ENCODE measurements at places on chromosomes 13 and 19.
A peak's percentile ranks its signal among the peaks of the same experiment; 100 is the strongest.

DNA sequence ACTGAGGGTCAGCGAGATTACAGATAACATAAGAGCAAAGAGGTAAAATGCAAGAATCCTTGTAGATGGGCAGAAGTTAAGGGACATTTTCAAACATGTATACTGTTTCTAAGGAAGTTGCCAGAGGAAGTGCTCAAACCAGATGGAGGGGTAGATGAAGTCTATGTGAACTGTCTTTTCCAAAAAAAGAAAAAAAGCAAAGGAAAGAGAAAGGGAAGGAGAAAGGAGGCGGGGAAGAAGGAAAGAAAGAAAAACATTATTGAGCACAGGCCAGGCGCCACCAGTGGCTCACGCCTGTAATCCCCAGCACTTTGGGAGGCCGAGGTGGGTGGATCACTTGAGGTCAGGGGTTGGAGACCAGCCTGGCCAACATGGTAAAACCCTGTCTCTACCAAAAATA is 5.3 kb downstream of the DMAC2 start:
- DNase-seq = no peak

DNA sequence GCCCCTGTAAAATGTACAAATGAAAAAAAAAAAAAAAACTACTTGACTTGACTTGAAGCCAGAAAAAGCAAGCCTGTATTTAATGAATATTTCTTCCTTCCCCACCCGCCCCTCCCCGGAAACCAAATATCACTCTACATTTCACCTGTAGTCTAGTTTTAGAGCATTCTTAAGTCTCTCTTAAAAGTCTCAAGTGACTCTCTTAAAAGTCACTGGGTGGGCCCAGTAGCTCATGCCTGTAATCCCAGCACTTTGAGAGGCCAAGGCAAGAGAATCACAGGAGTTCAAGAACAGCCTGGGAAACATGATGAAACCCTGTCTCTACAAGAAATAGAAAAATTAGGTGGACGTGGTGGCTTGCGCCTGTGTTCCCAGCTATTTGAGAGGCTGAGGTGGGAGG is 72.0 kb downstream of the TSC22D1 start:
- DNase-seq = no peak

GRCh38 chr13:62829486-62829885 is 1413.8 kb upstream of the PCDH20 start:
- DNase-seq = no peak

DNA sequence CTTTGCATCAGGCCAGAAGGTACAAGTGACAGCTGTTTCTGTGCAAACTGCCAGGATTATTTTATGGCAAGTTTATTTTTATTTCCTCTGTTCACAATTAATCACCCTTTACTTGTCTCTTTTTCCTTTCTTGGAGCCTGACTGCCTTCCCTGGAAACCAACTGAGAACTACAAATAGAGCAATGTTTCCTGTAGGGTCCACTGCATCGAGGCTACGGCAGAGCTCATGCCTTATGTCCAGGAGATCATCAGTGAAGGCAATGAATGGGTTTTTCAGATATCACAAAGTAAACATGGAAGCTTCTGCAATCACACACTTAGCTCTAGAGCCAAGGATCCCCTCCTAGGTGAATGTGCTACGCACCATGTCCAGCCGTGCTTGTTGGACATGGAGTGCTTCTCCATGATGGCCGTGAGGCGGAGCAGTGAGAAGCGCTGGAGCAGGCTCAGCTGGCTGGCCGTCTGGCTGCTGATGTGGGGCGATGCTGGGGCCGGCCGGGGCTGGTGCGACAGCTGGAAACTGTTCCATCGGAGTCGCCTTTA is 110.9 kb downstream of the KL start:
- no peak for DNase-seq

- no peak for DNase-seq
Observed at GRCh38 chr19:2111425-2111824, 14.7 kb downstream of the IZUMO4 start.

- DNase-seq = no peak
Observed at GRCh38 chr13:97542102-97542685, 108.2 kb downstream of the RAP2A start.

GRCh38 chr19:45113628-45114027 is 20.6 kb downstream of the PPP1R37 start:
- no peak for DNase-seq

- DNase-seq = no peak
Observed at GRCh38 chr19:8126008-8126407, 23.4 kb downstream of the FBN3 start.

DNA sequence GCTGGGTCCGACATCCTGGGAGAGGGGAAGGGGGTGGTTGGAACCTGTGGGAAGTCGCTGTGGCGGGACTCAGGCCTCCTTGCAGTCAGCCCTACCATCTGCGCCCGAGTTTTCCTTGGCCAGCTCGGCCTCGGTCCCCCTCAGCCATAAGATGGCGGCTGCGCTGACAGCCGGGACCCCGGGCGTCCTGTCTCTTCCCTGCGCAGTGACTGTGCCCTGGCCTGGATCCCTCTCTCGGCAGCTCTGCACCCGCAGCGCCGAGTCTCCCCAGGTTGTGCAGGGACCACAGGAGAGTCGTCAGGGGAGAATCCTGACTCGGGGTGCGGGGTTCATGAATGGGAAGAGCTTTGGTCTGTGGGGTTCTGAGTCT is 345 bp downstream of the ZNF257 start:
- no peak for DNase-seq

DNA sequence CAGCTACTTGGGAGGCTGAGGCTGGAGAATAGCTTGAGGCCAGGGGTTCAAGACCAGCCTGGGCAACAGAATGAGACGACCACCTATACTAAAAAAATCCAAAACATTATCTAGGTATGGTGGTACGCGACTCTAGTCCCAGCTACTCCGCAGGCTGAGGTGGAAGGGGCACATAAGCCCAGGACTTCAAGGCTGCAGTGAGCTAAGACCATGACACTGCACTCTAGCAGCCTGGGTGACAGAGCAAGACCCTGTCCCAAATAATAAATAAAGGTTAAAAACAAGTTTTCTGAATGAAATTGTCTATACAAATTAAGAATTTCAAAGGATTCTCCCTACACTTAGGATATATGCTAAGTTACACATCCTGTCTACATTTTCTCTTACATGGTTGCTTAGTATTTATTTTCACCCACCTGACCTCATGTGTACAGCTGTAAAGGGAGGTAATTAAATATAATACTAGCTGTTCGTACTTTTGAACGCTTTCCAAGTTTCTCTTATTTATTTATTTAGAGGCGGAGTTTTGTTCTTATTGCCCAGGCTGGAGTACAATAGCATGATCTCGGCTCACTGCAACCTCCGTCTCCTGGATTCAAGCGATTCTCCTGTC is 1.6 kb downstream of the SLC25A30 start:
- DNase-seq = no peak

DNA sequence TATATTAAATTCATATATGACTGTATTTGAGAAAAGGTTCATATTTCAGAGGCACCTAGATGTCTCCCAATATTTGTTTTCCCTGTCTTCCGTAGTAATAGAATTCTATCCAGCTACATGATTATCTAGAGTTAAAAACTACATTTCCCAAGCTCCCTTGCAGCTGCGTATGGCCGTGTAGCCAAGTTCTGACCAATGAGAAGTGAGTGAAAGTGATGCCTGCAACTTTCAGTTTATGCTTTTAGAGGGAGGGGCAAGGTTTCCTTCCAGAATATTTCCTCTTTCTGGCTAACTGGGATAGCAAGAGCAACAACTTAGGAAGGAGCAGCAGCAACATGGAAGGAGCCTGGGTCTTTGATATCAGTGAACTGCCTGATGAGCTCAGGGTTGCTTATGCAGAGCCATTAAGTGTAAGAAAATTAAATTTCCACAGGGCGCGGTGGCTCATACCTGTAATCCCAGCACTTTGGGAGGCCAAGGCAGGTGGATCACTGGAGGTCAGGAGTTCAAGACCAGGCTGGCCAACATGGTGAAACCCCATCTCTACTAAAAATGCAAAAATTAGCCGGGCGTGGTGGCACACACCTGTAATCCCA is 23.2 kb upstream of the CYP2A13 start:
- no peak for DNase-seq

- DNase-seq = no peak
Observed at GRCh38 chr13:44125943-44126469, 246.3 kb downstream of the LACC1 start.

DNA sequence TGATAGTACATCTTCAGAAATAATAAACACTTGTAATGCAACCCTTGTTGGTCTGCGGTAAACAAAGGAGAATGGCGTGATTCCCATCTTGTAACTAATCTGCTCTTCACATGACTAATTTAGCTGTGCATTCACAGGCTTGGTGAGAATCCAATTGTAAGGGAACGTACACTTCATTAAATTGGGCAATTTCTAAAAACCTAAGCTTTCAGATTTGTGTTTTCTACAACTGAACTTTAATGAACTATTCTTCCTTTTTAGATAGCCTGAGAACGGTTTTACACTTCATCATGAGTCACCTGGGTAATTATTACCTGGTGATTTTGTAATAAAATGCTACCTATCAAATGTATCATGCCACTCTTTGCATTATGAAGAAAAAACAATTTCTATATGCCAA is 306.9 kb downstream of the KLF5 start:
- DNase-seq = no peak

DNA sequence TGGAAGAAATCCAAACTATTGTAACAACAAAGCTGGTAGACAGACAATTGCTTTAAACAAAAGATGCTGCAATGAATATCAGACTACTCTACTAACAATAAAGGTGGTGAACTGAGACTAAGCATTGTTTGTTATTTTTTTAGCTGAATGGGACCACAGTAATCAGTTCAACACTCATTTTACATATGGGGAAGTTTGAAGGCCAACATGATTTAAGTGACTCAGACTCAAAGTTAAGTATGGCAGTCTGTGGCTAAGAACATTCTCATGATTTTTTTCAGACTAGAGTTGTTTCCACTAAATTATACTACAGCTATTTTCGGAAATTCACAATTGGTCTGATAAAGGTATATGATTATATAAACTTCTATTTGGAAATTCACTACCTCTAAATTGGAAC is 10.4 kb downstream of the EXOSC8 start:
- no peak for DNase-seq

DNA sequence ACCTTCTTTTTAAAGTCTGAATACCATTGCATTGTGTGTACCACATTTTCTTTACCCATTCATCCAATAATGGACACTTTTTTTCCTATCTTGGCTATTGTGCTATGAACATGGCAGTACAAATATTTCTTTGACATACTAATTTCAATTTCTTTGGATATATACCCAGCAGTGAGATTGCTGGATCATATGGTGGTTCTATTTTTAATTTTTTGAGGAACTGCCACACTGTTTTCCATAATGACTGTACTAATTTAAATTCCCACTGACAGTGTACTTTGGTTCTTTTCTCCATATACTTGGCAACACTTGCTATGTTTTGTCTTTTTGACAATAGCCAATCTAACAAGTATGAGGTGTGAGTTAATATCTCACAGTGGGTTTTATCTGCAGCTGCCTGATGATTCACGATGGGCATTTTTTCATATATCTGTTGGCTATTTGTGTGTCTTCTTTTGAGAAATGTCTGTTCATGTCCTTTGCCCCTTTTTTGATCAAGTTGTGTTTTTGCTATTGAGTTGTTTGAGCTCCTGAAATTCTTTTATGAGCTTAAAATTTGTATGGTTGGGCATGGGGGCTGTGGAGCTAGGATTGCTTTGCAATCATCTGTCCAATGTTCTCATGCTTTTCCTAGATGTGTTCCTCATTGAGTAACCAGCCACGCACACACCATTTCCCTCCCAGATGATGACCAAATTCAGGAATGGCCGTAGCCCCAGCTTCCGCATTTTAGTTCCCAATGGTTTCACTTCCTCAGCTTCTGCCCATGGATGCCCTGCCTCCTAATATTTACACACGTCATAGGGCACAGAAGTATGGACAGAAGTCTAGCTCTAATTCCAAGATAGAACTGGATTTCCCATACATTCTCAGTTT is 380.0 kb upstream of the SGCG start:
- peak; percentile 31 for DNase-seq

DNA sequence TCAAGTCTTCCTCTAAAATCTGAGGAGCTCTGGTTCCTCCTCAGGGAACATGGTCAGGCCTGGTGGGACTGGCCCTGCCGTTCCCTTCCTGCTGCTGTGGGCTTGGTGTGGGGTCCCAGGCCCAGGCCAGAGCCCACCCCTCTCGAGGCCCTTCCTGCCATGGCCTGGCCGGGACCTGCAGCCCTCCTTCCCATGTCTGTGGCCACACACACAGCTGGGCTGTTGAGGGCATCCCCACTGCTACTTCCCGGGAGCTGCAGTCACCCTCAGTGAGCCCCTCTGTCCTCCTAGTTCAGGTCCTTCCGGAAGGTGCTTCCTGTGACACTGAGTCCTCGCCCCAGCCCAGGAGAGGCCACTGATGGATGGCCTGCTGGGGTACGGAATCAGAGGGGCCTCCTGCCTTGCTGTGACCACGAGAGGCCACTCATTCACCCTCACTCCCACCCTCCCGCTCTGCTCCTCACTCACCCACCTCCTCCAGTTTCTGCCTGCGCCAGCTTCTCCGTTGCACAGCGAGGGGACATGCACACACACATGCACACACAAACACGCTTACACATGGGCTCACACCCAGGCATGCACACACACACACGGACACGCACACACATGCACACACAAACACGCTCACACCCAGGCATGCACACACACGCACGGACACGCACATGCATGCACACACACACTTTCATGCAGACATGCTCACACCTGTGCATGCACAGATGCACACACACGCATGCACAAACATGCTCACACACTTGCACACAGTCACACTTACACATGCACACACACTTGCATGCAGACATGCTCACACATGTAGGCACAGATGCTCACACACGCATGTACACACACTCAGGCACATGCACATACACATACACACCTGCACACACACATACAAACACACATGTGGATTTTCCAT is 7.3 kb upstream of the MCF2L start:
- DNase-seq = no peak

GRCh38 chr19:55189403-55189835 is 9.3 kb upstream of the SYT5 start:
- peak; percentile 19 for DNase-seq

Measured in hippocampal formation (tissue), 2 donors.